ENCODE measurements at places on chromosomes 2 and 18.

GRCh38 chr2:185374878-185375277, 363.7 kb upstream of the FSIP2 start:
- no peak for DNase-seq

DNA sequence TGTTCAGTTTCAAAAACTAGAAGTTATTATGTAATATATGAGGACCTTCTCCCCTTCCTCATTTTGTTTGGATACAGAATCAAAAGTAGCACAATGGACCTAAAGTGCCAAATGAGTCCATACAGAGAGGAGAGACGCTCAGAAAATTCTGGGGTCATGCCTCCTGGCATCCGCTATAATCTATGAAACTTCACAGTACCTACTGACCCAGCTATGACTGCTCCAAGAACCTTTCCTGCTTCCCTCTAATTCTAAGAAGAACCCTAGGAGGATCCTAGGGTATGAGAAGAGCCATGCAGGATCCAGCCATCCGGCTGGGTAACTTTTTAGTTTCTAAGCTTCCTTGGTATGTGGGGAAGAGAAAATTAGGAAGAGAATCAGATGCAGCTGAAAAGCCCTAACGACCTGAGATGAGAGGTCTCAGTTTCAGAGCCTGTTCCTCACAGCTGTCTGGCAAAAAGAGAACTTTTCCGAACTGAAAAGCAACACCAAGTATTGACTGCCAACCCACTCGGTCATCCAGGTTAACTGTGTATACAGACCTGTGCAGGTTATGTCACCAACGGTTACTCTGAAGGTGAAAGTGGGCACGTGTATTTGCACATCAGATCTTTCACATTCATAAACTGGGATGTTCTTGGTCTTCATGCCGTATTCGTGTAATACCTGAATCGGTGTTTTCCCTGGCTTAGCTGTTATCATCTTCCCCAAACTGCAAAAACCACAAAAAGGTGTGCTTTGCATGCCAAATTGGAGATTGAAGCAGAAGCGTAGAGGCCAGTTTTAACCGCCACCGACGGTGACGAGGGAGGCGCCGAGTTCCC, 1.1 kb downstream of the PRKRA start:
- no peak for DNase-seq

GRCh38 chr2:160022162-160022561, 40.3 kb downstream of the PLA2R1 start:
- DNase-seq, result no peak

- no peak for DNase-seq
Observed at GRCh38 chr2:112310906-112311305, 35.5 kb downstream of the ZC3H6 start.

- no peak for DNase-seq
Observed at GRCh38 chr18:29488617-29489016, 1311.7 kb upstream of the CDH2 start.

DNA sequence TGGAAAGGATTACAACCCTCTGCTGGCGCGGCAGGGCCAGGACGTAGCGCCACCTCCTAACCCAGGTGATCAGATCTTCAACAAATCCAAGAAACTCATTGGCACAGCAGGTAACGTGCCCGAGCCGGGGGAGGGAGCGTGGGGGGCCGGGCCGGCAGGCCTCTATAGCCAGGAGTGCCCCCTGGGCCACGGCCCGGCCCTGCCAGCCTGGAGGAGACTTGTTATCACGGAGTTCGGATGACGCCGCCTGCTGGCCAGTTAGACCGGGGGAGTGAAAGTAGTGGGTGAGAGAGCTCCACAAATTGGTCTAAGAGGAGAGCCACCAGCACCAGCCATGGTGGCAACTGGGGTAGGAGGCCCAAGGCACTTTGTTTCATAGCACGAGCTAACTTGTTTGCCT, 8.6 kb upstream of the TMEM214 start:
- no peak for DNase-seq

GRCh38 chr18:9354256-9354655, 19.7 kb downstream of the TWSG1 start:
- DNase-seq, result no peak

- no peak for DNase-seq
Observed at GRCh38 chr18:37398248-37398920, 167.2 kb downstream of the CELF4 start.

DNA sequence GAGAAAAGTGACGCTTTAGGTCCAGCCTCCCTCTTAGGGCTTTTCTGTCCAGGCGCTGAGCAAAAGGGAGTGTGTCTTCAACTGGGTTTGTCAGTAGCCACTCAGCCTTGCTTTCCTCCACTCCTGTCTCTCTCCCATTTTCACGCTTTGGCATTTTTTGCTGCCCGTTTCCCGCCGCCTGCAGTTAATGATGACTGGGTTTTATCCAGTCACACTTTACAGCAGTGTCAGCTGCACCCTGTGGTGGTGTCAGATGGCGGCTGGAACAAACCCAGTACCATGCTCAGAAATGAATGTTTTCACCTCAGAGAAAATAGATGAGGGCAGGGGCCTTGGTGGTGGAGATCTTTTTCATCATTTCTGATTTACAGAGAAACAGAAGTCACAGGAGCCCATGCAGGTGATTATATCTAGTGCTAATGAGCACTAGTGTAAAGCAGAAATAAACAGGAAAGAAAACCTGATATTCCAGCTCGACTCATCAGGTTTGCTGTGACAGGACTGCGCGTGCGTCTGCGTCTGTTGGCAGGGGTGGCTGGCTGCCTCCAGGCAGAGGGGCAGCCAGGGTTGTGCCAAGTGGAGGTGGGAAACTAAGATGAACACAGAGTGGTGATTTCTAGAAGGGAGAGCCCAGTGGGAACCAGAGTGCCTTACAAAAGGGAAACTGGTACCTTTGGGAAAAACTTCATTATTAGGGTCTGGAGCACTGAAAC, 139.9 kb downstream of the TANC1 start:
- DNase-seq, result no peak

GRCh38 chr2:194819367-194819766, 837.7 kb upstream of the SLC39A10 start:
- DNase-seq, result no peak

- DNase-seq, result no peak
Observed at GRCh38 chr2:109209941-109210340, 80.9 kb downstream of the SH3RF3 start.

GRCh38 chr2:240133401-240133800, 2.7 kb downstream of the COPS9 start:
- peak; percentile 36 for DNase-seq

All from aorta (tissue), 5 donors.